ENCODE measurements at places on chromosomes 5 and 9. TPM values are rescaled to one million over a fixed set of nuclear protein-coding genes. Genes with fewer than 3 reads are reported as not detected.
A peak's percentile ranks its signal among the peaks of the same experiment; 100 is the strongest.

DNA sequence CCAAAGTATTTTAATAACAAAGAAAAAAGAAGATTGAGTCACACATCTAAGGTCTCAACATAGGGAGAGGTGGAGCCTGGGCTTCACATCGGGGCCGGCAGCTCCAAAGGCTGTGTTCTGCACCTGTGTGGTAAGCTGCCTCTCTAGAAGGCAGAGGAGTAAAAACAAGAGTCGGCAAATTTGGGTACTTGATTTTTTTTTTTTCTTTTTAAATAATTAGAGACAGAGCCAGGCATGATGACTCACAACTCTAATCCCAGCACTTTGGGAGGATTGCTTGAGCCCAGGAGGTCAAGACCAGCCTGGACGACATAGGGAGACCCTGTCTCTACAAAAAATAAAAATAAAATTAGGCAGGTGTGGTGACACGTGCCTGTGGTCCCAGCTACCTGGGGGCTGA is 4.7 kb downstream of the URM1 start:
- DNase-seq = peak; percentile 50

- peak; percentile 97 for DNase-seq
Observed at GRCh38 chr9:2655411-2655901, 33.9 kb downstream of the VLDLR start.

GRCh38 chr5:134813827-134814226 is 31.9 kb upstream of the C5orf24 start:
- no peak for DNase-seq

GRCh38 chr9:81855538-81855937 is 72.7 kb upstream of the SPATA31D4 start:
- peak; percentile 80 for DNase-seq

- DNase-seq = no peak
Observed at GRCh38 chr5:25358919-25359318, 714.1 kb upstream of the CDH10 start.

The SH2D3C gene
- total RNA-seq = not detected

GRCh38 chr5:8060953-8061429 is 192.0 kb downstream of the MTRR start:
- no peak for DNase-seq

DNA sequence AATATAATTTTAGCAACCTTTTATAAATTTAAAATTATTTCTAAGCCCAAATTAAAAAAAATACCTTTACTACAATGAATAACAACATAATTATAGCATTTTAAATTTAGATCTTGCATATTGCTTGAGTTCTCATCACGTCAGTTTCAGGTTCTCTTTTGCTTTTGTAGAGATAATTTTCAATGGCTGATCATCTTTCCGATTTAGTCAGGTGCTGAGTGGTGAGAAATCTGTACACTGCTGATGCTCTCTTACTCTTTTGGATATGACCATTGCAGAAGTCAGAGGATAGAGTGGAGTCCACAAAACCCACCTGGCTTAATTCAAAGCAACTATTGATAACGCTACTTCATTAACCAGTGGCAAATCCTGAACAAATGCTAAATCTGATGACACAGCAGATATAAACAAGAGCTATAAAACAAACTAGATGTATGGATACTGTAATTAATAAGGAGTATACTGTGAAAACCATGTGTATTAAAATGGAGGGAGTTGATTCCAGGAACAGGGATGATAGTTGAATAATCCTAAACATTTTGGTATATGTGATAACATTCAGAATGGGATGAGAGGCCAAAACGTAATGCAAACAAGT is 394.8 kb downstream of the CSNK1G3 start:
- DNase-seq = no peak

The PRSS3 gene
- total RNA-seq = 30.7 TPM

- DNase-seq = no peak
Observed at GRCh38 chr5:74623006-74623611, 17.4 kb downstream of the ENC1 start.

- no peak for DNase-seq
Observed at GRCh38 chr9:88722753-88723152, 187.8 kb downstream of the NXNL2 start.

The GLRA1 gene
- total RNA-seq = not detected

The SPINK9 gene
- not detected for total RNA-seq

The CANX gene
- total RNA-seq = 488 TPM

- DNase-seq = peak; percentile 84
Observed at GRCh38 chr9:36276781-36277181, 18.5 kb upstream of the GNE start.

GRCh38 chr5:172546196-172546595 is 91.9 kb upstream of the SH3PXD2B start:
- DNase-seq = no peak

The TUSC1 gene
- 13.9 TPM for total RNA-seq

DNA sequence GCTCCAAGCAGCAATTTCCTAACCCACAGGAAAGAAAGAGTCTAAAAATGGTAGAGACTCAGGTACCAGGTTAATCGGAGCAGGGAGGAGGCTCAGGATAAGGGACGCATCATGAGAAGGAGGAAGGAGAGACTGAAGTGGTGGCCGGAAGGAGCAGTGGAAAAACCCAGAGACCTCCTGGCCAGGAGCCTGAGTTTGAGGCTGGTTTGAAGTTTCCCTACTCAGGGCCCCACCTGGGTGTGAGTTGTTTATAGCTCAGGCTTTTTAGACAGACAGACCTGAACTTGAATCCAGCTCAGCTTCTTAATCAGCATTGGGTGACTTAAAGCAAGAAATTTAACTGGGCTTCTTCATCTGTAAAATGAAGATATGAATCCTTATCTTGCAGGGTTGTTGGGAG is 11.9 kb upstream of the AQP7 start:
- no peak for DNase-seq

- DNase-seq = no peak
Observed at GRCh38 chr5:149348518-149348917, 3.2 kb downstream of the GRPEL2 start.

GRCh38 chr9:109972026-109972882 is 192.3 kb downstream of the PALM2AKAP2 start:
- DNase-seq = no peak

DNA sequence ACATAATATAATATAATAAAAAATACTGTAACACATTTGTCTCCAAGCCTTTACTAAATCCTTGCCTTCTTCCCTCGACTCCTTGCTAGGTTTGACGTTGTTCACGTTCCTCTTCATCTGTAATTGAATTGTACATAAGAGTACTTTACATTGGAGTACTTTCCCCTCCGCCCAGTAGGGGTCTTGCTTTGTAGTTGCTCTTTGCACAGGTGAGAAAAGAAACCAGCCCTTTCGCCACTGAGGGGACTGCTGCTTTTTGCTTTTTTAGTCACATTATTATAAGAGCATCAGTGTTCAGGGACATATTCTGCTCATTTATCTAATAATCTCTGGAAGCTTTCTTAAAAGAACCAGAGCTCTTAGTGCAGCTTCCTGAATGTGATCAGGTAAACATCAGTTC is 115.0 kb downstream of the CETN3 start:
- no peak for DNase-seq

- DNase-seq = peak; percentile 90
Observed at GRCh38 chr5:180333661-180334060, 19.5 kb downstream of the GFPT2 start.

The ACTBL2 gene
- total RNA-seq = 0.11 TPM

DNA sequence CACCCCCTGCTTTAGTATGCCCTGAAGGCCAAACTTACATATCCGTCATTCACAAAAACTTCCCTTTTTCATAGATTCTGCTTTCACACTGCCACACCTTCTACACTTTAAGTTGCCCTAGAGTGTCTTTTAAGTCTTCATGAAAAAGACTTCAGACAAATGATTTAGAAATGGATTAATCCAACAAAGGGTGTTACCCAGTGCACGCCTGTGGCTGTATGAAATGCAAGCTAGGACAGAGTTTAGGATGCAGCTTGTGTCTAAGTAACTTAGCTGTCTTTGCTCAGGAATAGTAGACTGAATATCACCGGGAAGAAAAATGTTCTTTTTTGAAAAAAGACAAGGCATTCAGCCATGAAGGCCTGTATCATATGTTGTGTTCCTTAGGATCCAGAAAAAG is 210.0 kb downstream of the MPDZ start:
- DNase-seq = no peak

The TEK gene
- 10.2 TPM for total RNA-seq

The RAD23B gene
- total RNA-seq = 124 TPM

The DOCK2 gene
- 10.4 TPM for total RNA-seq

The NR5A1 gene
- total RNA-seq = not detected

GRCh38 chr5:154236011-154236410 is 45.5 kb downstream of the GALNT10 start:
- no peak for DNase-seq

DNA sequence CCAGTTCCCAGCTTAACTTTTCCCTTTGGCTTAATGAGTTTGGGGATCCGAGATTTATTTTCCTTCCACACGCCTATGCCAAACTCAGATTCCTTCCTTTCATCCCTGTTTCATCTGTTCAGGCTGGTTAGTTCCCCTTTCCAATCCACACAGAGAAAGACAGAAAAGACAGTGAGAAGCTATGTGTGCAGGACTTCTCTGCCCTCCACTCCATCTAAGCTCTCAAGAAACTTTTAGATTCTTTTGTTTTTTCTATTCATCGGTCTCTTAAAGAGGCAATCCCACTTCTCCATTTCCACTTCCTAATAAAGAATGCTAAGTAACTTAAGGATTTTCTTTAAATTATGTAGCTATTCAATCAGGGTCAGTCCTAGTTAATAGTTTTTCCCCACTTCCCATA is 11.2 kb downstream of the ITGA1 start:
- DNase-seq = no peak

The DBH gene
- total RNA-seq = not detected

- DNase-seq = no peak
Observed at GRCh38 chr5:1138445-1139245, 26.8 kb upstream of the SLC12A7 start.

GRCh38 chr5:153562189-153562588 is 71.7 kb downstream of the GRIA1 start:
- peak; percentile 75 for DNase-seq

GRCh38 chr5:168753691-168754254 is 174.6 kb upstream of the PANK3 start:
- DNase-seq = no peak

The C5orf46 gene
- total RNA-seq = not detected

The ENTPD2 gene
- total RNA-seq = not detected

The HEMGN gene
- total RNA-seq = not detected

- DNase-seq = no peak
Observed at GRCh38 chr5:179526978-179527377, 23.4 kb upstream of the RUFY1 start.

DNA sequence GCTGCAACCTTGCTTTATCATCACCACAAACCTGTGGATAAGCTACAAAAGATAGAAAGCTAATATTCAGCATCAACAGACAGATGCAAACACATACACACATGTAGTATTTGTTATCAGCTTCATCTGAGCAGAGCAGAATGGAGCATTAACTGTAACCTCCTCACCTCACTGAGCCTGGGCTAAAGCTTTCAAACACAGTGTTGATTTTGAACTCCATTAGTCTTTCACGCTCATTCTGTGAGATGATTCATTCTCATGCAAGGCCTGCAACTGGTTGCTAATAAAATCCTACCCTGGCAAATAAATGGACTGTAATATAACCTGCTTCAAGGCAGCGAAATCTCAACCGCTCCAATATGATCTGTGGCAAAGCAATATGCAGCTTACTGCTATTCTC is 1360.6 kb upstream of the ACO1 start:
- no peak for DNase-seq

- DNase-seq = no peak
Observed at GRCh38 chr5:132025403-132025971, 14.0 kb upstream of the ACSL6 start.
